Urinary bladder (tissue), 4 donors: ENCODE measurements at places on chromosomes 1 and 21. TPM values are rescaled to one million over a fixed set of nuclear protein-coding genes. Genes with fewer than 3 reads are reported as not detected.

GRCh38 chr1:235775246-235775860 lies 91.4 kb downstream of the LYST start:
- DNase-seq, result no peak

The MX1 gene
- polyA plus RNA-seq, result 20.4 TPM

DNA sequence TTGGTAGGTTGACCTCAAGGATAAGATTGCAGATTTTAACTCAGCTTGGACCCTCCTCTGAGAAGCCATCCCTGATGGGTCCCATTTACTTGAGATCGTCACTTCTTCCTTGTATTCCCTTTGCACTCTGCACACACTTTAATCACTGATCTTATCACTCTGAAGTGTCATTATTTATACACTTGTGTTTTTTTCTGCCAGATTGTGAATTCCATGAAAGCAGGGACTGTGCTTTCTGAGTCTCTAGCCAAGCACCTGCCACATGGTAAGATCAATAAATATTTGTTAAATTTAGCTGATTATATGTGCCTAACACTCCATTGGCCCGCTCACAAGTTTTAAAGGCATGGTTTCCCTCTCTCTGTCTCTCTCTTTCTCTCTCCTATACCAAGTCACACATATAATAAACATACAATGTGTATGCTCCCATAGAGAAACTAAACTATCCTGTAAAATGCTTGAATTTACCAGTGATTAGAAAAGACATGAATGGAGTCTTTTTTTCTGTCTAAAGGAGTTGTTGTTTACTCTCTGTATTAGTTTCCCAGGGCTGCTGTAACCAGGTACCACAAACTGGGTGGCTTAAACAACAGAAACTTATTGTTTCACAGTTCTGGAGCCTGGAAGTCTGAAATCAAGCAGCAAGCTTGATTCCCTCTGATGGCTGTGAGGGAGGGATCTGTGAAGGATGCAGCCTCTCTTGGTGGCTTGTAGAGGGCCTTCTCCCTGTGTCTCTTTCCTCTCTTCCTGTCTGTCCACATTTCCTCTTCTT lies 105.2 kb upstream of the GADD45A start:
- DNase-seq, result no peak

GRCh38 chr1:16615253-16616252 lies 2.2 kb upstream of the NBPF1 start:
- DNase-seq, result no peak

- DNase-seq, result no peak
Measured at GRCh38 chr21:43304621-43305335, 122.2 kb downstream of the SIK1 start.

The SPOCD1 gene
- 5.7 TPM for polyA plus RNA-seq

The CFHR3 gene
- polyA plus RNA-seq, result 0.10 TPM

The TMEM200B gene
- polyA plus RNA-seq, result 40.7 TPM

The RGSL1 gene
- polyA plus RNA-seq, result not detected

GRCh38 chr1:6445062-6445763 lies 20.6 kb downstream of the ESPN start:
- no peak for DNase-seq
